ENCODE measurements at places on chromosomes 16 and 17.

DNA sequence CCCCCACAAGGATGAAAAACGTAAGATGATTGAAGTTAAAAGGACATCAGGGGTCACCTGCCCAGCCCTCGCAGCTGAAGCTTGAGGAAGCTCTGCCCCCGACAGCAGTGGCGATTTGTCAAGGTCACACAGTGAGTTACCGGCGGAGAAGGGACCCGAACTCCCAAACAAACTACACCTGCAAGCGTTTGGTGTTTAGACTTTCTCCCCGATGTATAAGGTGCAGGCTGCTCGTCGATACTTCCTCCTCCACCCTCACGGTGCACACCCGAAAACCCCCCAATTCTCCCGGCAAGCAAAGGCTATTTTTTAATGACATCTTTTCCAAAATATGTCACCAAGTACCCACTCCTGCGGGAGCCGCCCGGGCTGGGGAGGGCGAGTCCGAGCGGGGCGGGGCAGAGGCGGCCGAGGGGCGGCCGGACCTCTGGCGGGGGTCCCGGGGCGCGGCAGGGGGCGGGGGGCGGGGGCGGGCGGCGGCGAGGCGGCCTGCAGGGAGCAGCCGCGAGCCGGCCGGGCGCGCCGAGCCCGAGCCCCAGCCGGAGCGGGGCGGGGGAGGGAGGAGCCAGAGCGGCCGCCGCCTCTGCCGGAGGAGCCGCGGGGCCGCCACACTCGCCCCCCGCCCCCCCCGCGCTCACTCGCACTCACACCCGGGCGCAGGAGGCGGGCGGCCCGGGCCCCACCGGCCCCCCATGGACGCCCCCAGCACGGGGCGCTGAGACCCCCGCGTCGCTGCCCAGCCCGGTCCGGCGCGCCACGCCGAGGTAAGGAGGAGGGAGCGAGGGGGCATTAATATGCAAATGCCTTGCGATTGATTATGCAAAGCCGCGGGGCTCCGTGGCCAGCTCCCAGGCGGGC lies at the start of gene THRA:
Gene THRA, plus strand, starts transcription at position 637 of the 858 bp plus-strand sequence. CDS start 11,524 bp downstream, outside the sequence.
- DNase-seq = peak; percentile 65

DNA sequence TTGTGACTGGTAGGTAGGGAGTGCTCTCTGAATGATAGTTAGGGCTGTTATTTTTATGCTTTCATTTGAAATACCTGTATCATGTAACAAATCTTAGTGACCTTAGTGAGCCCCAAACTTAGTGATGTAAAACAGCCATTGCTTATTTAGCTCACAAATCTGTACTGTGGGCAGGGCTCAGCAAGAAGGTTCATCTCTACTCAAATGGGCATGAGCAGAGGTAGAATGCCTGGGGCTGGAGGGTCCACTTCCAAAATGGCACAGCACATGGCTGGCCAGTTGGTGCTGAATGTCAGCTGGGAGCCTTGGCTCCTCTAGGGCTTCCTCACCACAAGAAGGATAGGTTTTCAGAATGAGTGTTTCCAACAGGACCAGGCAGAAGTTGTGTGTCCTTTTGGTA lies 49.3 kb upstream of the FOXF1 start:
- no peak for DNase-seq

GRCh38 chr17:45229681-45230409 lies 8.2 kb downstream of the FMNL1 start:
- peak; percentile 38 for DNase-seq

GRCh38 chr16:305916-306626 lies 23.1 kb downstream of the PDIA2 start:
- DNase-seq = no peak

GRCh38 chr16:62966626-62967025 lies 930.4 kb upstream of the CDH8 start:
- no peak for DNase-seq

DNA sequence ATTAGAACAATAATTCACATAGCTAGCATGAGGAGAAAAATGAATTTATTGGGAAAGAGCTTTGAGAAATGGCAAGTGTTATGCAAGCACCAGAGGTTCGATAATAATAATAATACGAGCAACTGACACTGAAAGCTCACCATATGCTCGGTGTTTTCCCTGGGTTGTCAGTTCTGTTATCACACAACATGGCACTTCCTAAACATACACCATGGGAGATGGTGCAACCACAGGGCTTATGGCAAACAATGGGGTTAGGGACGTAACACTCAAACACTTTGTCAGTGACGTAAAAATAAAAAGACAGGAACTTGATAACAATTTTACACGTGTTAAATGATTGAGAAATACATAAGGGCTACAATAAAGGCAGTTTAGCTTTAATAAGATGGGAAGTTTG lies 23.7 kb downstream of the OR1D5 start:
- DNase-seq = no peak

GRCh38 chr16:77324729-77325128 lies 110.1 kb downstream of the ADAMTS18 start:
- DNase-seq = peak; percentile 59

- no peak for DNase-seq
Observed at GRCh38 chr16:354971-355461, 2.5 kb upstream of the AXIN1 start.

GRCh38 chr16:27646806-27647205 lies 96.9 kb downstream of the KATNIP start:
- DNase-seq = no peak

- peak; percentile 76 for DNase-seq
Observed at GRCh38 chr17:74770498-74771318, 5.4 kb downstream of the NAT9 start.

- DNase-seq = no peak
Observed at GRCh38 chr17:10151667-10152496, 46.5 kb downstream of the GAS7 start.

GRCh38 chr16:46743232-46743719 lies 4.9 kb downstream of the MYLK3 start:
- DNase-seq = peak; percentile 15

GRCh38 chr16:66194866-66195265 lies 171.6 kb upstream of the CDH5 start:
- DNase-seq = no peak

DNA sequence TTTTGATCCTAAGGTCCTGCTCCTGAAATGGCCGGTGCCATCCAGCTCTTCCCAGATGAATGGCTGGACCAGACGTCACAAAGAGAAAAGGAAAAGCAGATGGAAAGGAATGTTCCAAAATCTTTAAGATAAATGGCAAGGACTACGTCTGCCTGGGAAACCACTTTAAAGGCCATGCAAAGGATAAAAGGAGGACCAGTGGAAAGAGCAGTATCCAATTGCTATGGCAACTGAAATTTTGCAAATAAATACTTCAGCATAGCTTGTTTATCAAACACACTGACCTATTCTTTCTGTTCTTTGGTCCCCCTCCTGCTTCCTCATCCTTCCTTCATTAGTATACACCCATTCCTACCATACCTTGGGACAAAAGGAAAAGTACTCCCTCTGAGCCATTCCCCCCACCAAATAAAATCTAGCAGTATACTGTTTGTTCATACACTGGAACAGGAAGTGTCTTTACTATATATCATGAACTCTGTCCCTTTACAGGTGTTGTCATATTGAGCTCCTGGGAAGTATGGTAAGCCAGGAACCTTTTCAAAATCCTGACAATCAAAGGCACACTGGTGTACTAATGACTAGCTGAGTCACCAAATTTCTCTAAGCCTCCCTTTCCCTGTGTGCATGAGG lies 37.2 kb upstream of the NUFIP2 start:
- DNase-seq = no peak

DNA sequence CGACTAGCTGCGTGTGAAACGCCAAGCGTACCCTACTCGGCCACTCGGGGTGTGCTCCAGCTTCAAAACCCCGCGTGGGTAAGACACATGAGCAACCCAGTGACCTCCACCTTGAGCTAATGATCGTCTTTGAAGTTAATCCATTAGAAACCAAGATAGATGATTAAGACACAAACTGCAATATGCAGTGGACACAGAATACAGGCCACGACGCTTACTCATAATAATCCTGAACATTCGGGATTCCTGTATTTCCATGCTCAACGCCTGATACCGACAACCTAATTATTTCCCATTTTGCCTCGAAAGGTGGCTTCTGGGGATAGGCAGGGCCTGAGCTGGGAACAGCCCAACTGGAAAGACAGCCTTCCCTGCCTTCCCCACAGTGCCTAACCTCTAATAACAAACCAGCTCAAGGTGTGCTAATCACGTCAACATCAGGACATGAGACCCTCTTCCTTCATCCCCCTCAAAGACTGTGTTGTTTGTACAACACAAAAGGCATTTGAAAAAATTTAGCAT lies 504 bp upstream of the COPRS start:
- no peak for DNase-seq

DNA sequence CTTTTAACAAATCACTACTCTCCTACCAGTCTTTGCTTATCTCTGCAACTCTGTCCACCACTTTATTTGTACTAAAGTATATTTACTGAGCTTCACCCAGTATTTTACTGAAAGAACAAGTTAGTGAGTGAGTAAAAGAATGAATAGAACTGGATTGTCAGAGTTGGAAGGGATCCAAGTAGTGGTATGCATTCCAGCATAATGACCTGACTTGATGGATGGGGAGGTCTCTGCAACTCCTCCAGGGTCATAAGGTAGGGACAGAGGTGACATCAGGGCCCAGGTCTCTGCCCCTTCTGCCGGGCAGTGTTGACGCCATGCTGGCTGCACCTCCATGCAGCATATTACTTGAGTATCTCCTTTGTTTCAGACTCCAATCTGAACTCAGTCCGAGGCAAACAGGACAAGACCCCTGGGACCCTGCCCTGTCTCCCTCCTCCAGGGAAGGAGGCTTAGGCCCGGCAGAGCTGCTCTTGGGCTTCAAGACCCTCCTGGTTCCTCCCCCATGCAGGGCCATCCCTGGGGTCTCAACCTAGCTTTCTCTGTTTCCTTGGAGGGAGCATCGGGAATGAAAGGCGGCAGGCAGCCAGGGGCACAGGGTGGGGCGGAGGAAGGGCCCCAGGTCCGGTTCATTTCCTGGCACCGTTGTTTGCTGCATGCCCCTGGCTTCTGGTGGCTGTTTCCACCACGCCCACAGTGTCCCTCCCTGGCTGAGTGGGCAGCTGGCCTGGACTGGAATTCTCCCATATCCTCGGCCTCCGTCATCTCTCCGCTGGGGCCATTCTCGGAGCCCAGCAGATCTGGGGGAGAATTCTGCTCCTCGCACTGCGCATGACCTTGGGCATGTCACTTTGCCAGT lies 12.4 kb upstream of the ITGA3 start:
- DNase-seq = no peak

DNA sequence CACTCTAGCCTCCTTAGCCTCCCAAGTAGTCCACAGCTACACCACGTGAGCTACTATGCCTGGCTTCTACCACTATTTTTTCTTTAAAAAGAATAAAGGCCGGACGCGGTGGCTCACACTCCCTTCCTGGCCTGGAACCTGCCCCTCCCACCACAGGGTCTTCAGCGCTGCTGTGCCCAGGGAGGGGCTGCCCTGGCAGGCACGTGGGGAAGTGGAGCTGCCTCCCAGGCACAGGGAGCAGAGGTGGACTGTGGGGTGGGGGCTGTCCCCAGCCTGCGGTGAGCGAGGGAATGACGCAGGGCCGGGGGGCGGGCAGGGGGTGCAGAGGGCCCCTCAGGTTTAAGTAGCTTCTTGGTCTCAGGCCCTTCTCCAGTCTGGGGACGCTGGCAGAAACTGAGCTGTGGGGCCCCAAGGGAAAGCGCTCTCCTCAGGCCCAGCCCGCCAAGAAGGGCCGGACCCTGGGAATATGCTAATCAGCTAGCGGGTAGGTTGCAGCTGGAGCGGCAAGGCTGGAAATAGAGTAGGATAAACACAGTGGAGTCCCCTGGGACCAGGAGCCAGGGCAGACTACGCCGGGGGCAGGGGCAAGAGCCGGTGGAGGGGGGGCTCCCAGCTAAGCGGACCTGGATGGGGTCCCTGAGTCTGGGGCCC lies 46.8 kb downstream of the TIMM22 start:
- DNase-seq = no peak

GRCh38 chr17:1029196-1029921 lies 32.4 kb downstream of the TIMM22 start:
- no peak for DNase-seq

- DNase-seq = no peak
Observed at GRCh38 chr17:20084621-20085282, 75.6 kb downstream of the SPECC1 start.

DNA sequence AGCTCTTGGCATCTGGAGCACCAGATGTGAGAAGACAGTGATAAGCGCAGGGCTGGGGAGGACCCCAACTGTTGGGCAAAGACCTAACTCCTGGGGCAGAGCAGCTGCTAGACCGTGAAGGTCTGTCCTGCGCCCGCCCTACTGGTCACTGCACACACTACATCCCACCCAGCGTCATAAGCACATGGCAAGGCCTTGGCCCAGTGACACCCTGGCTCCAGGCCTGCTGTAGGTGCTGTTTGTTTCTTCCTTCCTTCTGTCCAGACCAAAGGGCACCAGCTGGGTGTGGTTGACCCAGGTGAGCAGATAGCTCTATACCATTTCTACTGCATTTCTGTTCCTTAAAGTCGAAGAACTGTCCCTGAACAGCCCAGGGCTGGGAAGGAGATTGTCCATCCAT lies 6.4 kb downstream of the TRPV3 start:
- DNase-seq = no peak

DNA sequence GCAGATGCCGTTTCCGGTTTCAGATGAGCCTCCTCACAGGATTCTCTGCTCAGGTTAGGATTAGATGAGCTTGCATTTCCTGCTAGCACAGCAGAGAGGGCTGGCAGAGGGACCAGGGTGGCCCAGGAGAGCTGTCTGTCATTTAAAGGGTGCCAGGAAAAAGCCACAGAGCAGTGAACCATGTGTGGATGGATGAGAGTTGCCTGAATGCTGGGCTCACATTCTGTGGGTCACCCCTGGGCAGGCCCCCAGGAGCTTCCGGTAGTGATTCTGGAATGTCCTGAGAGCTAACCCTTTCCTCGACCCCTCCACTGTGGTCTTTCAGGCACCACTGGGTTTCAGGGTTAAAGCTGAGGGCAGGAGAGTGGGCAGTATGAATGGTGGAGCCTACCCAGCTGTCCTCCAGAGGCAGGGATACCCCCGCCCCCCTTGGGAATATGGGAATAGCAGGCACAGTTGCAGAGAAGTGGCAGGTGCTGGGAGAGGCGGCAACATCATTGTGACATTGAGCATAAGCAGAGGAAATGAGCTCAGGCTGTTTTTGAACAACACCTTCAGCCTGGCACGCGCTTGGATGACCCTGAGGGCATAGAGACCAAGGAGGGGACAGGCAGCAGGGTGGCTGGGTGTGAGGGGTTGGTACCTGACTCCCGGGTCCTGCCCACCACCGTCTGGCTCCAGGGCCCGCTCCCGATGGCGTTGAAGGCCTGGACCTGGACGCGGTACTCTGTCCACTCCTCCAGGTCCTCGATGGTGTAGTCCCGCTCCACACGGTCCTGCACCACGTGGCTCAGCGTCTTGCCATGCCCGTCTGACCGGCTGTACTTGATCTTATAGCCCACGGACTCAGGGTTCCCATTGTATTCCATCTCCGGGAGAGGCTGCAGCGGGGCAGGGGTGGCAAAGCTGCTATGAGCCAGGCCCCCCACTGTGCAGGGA lies 83.0 kb upstream of the CDC42EP4 start:
- DNase-seq = no peak
